ENCODE measurements at places on chromosomes 11 and 22. TPM values are rescaled to one million over a fixed set of nuclear protein-coding genes. Genes with fewer than 3 reads are reported as not detected.
A peak's percentile ranks its signal among the peaks of the same experiment; 100 is the strongest.

DNA sequence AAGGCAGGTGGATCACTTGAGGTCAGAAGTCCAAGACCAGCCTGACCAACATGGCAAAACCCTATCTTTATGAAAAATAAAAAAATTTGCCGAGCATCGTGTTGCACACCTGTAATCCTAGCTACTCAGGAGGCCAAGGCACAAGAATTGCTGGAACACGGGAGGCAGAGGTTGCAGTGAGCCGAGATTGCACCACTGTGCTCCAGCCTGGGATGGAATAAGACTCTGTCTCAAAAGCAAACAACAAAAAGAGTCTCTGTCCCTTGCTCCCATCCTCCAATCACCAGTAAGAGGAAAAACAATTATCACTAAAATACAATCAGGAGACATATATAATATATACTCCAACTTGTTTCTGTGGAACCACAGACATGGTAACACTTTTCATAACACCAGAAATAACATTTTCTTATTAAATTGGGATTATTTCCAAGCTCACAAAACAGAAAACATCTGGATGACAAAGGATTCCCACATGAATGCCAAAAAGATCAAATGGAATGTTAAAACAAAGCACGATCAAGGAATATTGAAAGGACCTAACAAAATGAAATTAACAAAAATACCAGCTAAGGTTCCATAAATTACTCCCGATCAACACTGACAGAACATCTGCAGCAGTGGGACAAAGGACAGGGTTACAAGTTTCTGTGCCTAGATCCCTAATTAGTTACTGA, 15.2 kb downstream of the FCHSD2 start:
- DNase-seq = no peak

- no peak for DNase-seq
Measured at GRCh38 chr11:85494396-85494795, 132.7 kb downstream of the DLG2 start.

DNA sequence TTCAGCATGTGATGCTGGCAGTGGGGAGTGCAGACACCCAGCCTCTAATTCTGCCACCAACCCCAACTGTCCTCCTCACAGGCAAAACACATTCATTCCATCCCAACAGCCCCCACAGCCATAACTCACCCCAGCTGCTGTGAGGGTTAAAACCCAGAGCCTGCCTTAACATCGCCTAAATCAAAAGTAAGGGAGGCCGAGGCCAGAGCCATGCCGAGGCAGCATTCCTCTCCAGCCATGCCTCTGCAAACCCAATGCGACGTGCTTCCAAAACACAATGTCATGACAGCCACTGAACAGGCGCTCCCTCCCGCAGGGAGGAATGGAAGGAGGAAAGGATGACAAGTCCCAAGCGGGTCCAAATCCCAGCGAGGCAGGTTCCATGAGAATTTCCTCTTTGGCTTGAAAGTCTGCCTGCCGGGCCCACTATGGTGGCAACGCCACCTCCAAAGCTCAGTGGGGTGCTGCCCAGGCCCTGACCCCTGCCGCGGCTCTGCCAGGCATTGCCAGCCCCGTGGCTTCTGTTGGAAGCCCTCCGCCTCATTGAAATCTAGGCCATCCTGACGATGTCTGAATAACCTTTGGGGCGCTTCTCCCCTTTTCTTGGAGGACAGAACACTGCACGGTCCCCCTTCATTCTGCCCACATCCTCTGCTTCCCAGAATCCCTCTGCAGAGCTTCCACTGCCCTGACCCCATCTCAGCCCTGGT, 472.3 kb downstream of the BRD1 start:
- peak; percentile 51 for DNase-seq

GRCh38 chr11:116336540-116336939, 436.2 kb downstream of the BUD13 start:
- peak; percentile 20 for DNase-seq

DNA sequence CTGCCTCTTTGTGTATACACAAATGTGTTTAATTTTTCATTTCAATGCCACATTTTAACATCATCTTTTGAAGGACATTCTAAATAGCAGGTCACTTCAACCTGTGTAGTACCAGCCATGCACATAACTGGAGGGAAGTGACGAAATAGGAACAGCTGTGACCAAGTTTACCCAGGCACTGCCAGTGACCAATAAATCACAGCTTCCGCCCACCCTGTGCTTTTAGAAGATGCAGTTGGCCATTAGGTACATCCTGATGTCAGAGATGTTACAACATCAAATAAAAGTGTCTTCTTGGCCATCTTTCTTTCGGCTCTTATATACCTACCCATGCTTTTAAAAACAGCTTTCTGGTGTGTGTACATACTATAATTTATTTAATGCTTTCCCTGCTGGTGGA, 7.8 kb downstream of the LDLRAD3 start:
- no peak for DNase-seq

GRCh38 chr11:115627666-115628460, 123.6 kb upstream of the CADM1 start:
- no peak for DNase-seq

- no peak for DNase-seq
Measured at GRCh38 chr22:22408731-22409696, 99.5 kb downstream of the ZNF280B start.

DNA sequence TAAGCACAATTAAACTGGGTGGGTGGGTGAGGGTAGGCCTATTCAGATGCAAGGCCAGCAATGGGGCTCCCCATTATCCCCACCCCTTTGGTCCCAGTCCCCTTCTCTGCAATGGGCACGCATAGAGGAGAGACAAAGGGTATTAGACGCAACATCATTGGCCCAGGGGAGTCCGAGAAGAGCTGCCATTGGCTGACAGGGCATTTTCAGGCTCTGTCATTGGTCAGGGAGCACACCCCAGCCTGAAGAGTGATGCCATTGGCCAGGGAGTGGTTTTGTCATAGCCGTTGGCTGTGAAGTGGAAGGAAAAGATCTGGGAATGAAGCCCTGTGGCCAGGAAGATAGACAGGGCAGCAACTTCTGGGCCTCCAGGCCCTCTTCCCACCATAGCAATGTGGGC, 2.8 kb upstream of the TRIM3 start:
- no peak for DNase-seq

Gene MGAT3
- total RNA-seq = 47.0 TPM

Gene HEPACAM
- total RNA-seq = 0.43 TPM

- DNase-seq = no peak
Measured at GRCh38 chr11:134069426-134070341, 812 bp downstream of the JAM3 start.

DNA sequence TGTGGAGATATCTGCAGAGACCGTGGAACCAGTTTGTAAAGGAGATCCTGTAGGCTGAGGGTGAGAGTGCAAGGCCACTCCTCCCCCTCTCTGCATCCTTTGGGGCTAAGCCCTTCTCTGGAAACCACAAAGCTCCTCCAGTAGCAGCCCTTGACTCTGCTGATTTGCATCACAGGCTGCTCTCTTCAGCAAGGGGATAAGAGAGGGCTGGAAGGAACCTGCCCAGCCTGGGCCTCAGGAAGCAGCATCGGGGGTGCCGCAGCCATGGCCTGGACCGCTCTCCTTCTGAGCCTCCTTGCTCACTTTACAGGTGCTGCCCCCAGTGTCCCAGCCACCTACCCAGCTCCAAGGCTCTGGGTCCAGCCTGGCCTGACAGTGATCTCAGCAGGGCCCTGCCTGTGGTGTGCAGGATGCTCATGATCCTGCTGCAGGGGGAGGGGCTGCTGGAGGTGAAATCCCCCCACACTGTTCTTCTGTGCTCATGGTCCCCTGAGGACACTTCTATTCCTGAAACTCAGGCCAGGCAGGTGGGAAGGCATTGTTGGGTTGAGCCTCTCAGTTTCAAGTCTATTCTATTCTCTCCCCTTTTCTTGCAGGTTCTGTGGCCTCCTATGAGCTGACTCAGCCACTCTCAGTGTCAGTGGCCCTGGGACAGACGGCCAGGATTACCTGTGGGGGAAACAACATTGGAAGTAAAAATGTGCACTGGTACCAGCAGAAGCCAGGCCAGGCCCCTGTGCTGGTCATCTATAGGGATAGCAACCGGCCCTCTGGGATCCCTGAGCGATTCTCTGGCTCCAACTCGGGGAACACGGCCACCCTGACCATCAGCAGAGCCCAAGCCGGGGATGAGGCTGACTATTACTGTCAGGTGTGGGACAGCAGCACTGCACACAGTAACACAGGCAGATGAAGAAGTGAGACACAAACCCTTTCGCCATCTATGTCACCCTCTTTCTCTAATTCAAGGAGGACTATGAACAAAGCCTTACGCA, 68.5 kb upstream of the IGLL5 start:
- peak; percentile 57 for DNase-seq

Gene ZW10
- 21.9 TPM for total RNA-seq

Gene SEPTIN3
- total RNA-seq = 3.7 TPM

- no peak for DNase-seq
Measured at GRCh38 chr11:114623720-114624119, 28.1 kb upstream of the NXPE4 start.

DNA sequence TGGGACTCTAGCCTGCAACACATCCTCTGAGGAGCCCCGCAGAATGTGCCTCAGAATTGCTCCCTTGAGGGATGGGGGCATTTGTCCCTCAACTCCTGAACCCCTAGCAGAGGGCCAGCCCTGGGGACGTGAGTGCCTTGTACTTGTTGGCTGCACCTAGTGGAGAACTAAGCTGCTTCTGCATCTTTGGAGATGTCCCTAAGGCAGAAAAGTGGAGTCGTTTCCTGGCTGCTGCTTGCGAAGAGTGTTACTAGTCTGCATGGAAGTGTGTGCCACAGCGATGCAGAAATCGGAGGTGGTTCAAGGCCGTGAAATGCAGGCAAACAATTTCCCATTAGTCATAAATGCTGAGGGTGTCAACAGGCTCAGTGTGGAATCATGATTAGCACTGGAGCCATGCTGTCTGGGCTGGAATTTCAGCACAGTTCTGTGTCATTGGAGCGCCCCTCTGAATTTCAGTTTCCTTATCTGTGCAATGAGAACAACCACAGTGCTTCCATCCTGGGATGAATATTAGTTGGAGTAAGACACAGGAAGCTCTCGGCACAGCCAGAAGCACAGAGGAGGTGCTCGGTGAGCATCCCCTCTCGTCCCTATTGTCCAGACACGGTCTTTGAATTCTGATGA, 56.5 kb downstream of the MIAT start:
- DNase-seq = no peak

Gene IL17REL
- not detected for total RNA-seq

Gene ANKRD13D
- total RNA-seq = 70.5 TPM

Gene SCN4B
- total RNA-seq = 0.36 TPM

GRCh38 chr11:134907636-134908035, 495.6 kb upstream of the B3GAT1 start:
- DNase-seq = no peak

DNA sequence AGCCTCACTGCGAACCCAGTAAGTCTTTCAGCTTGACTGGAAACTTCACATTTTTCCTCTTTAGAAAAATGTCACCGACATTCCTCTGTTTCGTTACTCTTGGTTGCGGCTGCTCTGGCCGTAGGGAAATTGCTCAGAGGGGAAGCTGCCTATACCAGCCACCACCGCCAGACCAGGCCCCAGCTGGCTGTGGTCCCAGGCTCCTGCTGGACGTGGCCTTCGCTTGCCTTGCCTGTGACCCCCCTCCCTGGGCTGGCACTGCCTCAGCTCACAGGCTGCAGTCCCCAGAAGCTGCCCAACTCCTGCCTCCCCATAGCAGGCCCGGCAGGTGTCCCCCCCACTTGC, 197.8 kb downstream of the MN1 start:
- no peak for DNase-seq

DNA sequence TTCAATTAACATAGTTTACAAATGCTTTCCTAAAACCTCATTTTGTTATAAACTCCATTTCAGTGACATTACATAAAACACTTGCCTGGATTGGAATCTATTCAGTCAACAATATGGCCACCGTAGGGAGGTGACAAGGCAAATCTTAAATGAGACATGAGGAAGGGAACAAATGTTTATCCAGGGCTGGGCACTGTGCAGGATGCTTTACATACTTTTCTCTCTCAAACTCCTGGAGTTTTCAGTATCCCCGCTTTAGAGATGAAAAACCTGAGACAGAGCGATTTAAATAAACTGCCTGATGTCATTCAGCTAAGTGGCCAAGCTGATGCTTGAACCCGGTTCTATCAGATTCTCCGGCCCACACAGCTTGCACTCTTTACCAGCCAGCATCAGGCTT, 259.9 kb downstream of the CADM1 start:
- no peak for DNase-seq

- no peak for DNase-seq
Measured at GRCh38 chr22:44443641-44444235, 54.3 kb downstream of the RTL6 start.

GRCh38 chr11:44884056-44884455, 66.6 kb downstream of the TP53I11 start:
- DNase-seq = no peak

DNA sequence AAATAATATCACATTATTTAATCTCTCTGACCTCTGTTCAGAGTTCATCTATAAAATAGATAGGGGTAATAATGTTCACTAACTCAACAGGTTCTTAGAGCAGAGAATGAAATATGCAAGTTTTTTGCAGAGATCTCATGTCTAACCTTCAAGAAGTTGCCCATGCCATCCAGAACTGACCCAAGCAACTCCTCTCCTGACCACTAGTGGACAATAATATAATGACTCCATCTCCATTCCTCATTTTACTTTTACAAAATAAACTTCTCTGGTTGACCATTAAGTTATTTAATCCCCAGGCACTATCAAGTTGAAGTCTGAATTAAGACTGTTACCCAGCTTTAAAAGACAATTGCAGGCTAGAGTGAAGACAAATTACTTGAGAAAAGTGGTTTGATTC, 382.6 kb downstream of the KCNA4 start:
- no peak for DNase-seq

Gene EEF1G
- total RNA-seq = 2,051 TPM

Gene FGF4
- total RNA-seq = not detected

- no peak for DNase-seq
Measured at GRCh38 chr11:125379981-125380380, 116.1 kb downstream of the FEZ1 start.

GRCh38 chr11:92413757-92414513, 189.3 kb downstream of the FAT3 start:
- DNase-seq = no peak
